Ovary (tissue), 10 donors: ENCODE measurements at places on chromosomes 4 and X. TPM values are rescaled to one million over a fixed set of nuclear protein-coding genes. Genes with fewer than 3 reads are reported as not detected.

Gene GC
- not detected for polyA plus RNA-seq

Gene FRMD7
- polyA plus RNA-seq = 0.37 TPM

Gene GUCY1A1
- polyA plus RNA-seq = 6.4 TPM

Gene GPRIN3
- 1.0 TPM for polyA plus RNA-seq

Gene COL4A6
- 3.3 TPM for polyA plus RNA-seq

Gene AGA
- polyA plus RNA-seq = 21.9 TPM

Gene FGF5
- 0.06 TPM for polyA plus RNA-seq

Gene HSFX3
- polyA plus RNA-seq = not detected

Gene TCP11X2
- not detected for polyA plus RNA-seq

Gene NFKB1
- polyA plus RNA-seq = 45.0 TPM

Gene TASL
- polyA plus RNA-seq = 0.18 TPM

Gene SOWAHB
- polyA plus RNA-seq = 0.07 TPM

Gene CAPN6
- 8.0 TPM for polyA plus RNA-seq

Gene CLDN34
- 0.12 TPM for polyA plus RNA-seq
